ENCODE measurements at places on chromosomes 11 and 22. TPM values are rescaled to one million over a fixed set of nuclear protein-coding genes. Genes with fewer than 3 reads are reported as not detected.
A peak's percentile ranks its signal among the peaks of the same experiment; 100 is the strongest.

APOBEC3H gene
- not detected for total RNA-seq

MS4A3 gene
- 1.4 TPM for total RNA-seq

HEPACAM gene
- 0.08 TPM for total RNA-seq

RFPL2 gene
- total RNA-seq = 11.8 TPM

INS gene
- not detected for total RNA-seq

WNT7B gene
- not detected for total RNA-seq

PDE3B gene
- total RNA-seq = 4.0 TPM

MGAT3 gene
- 0.87 TPM for total RNA-seq

ANKK1 gene
- total RNA-seq = 0.18 TPM

MPEG1 gene
- not detected for total RNA-seq

GRCh38 chr11:131428853-131429252 lies 58.4 kb downstream of the NTM start:
- no peaks in the 10 kb centered on the region for H3K36me3 ChIP-seq
- no peaks in the 10 kb centered on the region for H3K4me1 ChIP-seq
- no peaks in the 10 kb centered on the region for H3K27me3 ChIP-seq
- no peak for DNase-seq

- no peaks in the 10 kb centered on the region for H3K4me1 ChIP-seq
- no peaks in the 10 kb centered on the region for H3K27me3 ChIP-seq
- H3K4me3 ChIP-seq = no peak overlapping the region
- H3K36me3 ChIP-seq = no peaks in the 10 kb centered on the region
- H3K27ac ChIP-seq = no peak overlapping the region
- no peak for DNase-seq
Observed at GRCh38 chr11:27115051-27115650, 74.5 kb downstream of the BBOX1 start.

DNA sequence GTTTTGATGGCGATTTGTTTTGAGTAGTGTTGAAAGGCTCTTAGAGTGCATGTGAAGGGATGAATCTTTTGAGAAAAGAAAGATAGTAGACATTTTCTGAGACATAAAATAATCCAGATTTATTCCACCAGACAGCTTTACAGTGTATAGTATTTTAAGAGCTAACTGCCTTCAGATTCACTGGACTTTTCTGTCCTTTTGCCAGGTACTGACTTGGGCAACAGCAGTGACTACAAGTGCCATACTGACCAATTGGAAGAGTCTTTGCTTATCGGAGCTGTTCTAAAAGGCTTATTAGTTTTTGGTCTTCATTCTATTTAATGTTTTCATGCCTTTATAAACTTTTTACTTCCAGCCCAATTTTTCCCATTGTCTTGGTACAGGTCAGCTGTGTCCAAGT lies 32.5 kb downstream of the RTN3 start:
- DNase-seq = no peak
- peaks cover 3% of the 10 kb centered on the region for H3K27me3 ChIP-seq
- peaks cover 5% of the 10 kb centered on the region for H3K4me1 ChIP-seq
- H3K4me3 ChIP-seq = no peak overlapping the region
- no peak overlapping the region for H3K27ac ChIP-seq

GRCh38 chr11:17098658-17099057 lies 21.2 kb upstream of the RPS13 start:
- no peak overlapping the region for H3K4me3 ChIP-seq
- no peak for DNase-seq
- peaks cover 9% of the 10 kb centered on the region for H3K4me1 ChIP-seq
- no peaks in the 10 kb centered on the region for H3K27me3 ChIP-seq
- peaks cover 20% of the 10 kb centered on the region for H3K36me3 ChIP-seq
- peak overlapping the region; percentile 43 for H3K27ac ChIP-seq

DNA sequence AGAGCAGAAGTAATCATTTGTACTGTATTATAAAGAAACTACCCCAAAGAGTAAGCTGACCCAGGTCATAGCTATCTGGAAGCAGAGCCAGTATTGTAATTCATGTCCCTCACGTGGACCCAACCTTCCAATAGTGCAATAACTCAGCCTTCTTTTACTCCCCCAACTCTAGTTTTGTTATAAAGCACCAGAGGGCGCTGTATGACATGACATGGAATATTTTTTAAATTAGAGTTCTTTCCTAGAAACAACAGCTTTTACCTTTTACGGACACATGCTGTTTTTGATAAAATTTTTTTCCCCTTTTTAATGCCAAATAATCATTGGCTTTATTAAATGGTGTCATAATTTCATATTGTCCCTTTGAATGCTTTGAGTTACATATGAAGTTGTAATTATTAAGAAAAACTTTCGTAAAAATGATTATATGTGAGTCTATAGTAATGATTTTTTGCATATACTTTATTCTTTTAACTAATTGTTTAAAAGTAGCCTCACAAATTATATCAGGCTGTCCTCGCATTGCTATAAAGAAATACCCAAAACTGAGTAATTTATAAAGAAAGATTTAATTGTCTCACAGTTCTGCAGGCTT lies 76.9 kb downstream of the DKK3 start:
- H3K36me3 ChIP-seq = peaks cover 14% of the 10 kb centered on the region
- no peak for DNase-seq
- H3K4me1 ChIP-seq = no peaks in the 10 kb centered on the region
- no peak overlapping the region for H3K4me3 ChIP-seq

DNA sequence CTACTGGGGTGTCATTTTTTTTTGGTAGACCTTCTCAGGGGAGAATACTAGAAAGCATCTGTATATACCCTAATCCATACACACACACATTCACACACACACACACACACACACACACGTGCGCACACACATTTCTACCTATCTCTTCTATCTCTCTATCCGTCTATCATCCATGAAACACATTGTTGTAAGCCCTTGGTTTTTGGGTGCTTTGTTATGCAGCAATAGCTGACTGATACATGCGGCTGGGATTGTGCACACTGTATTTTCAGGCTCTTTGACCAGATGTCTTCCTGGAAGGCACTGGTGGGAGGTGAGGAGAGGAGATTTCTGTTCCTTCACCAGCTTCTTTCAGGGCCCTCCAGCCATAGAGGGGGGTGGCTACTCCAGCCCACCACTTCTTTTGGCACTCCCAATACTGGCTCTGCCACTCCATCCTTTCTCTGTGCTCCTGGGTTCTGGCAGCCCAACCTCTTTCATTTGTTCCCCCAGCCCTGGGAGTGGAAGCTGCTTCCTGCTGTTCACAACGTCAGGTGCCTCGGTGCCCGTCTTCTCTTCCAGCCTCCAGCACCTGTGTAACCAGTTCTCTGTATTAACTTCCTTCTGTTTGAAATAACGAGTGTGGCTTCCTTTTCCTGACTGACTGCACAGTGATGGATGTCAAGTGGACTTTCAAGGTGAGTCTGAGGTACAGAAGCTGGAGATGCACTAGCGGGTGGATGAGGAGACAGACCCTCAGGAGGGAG lies 12.4 kb upstream of the MUC2 start:
- H3K36me3 ChIP-seq = no peaks in the 10 kb centered on the region
- H3K27ac ChIP-seq = peak overlapping the region; percentile 1
- no peak overlapping the region for H3K4me3 ChIP-seq

- H3K27me3 ChIP-seq = peaks cover 2% of the 10 kb centered on the region
- DNase-seq = no peak
- H3K4me1 ChIP-seq = peaks cover 14% of the 10 kb centered on the region
Observed at GRCh38 chr11:132866783-132867545, 665.3 kb downstream of the OPCML start.

DNA sequence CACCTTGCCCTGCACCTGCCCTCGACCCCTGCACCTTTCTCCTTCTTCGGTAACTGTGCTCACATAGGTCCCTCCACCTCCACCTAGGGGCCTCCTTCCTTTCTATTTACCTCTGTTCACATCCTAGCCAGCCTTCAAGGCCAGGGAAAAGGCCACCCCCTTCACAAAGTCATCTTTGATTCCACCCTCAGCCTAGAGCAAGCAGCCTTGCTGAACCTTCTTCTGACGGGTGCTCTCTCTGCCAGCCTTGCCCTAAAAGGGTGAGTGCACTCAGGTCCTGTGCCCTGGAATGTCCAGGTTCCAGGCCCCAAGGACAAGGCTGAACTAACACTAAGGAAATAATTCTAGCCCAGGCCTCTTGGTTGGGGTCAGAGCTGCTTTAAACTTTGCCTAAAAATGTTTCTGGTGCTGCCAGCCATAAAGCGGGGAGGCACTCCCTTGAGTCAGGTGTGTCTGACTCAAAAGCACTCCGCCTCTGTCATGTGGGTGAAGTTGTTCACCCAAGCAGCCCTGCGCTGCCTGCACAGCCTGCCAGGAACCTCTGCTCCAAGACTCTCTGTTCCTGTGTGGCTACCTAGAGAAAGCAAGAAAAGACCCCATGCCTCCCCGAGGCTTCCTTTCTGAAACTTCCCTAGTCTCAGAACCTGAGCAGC lies 9.2 kb upstream of the FAM83F start:
- no peak overlapping the region for H3K27ac ChIP-seq
- no peaks in the 10 kb centered on the region for H3K4me1 ChIP-seq
- no peak overlapping the region for H3K4me3 ChIP-seq
- H3K27me3 ChIP-seq = peaks cover 2% of the 10 kb centered on the region
- DNase-seq = no peak
- no peaks in the 10 kb centered on the region for H3K36me3 ChIP-seq

DNA sequence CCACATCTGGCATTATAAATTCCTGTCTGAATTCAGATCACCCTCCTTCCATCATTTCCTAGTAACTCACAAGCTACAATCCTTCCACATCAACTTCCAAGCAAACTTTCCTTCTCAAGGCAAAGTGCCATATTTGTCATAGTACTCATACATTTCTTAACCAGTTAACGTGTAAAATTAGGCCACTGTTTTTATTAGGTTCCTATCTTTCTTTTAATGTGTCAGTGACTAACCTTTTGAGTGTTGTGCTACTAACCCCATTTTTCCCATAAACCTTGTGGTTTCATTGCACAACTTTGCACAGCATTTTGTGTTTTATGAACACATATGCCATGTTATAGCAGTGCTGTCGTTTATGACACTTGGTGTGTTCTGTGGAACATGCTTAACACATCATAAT lies 90.1 kb downstream of the KIF18A start:
- no peak overlapping the region for H3K4me3 ChIP-seq
- no peaks in the 10 kb centered on the region for H3K36me3 ChIP-seq
- H3K27ac ChIP-seq = no peak overlapping the region
- no peaks in the 10 kb centered on the region for H3K4me1 ChIP-seq
- H3K27me3 ChIP-seq = no peaks in the 10 kb centered on the region

DNA sequence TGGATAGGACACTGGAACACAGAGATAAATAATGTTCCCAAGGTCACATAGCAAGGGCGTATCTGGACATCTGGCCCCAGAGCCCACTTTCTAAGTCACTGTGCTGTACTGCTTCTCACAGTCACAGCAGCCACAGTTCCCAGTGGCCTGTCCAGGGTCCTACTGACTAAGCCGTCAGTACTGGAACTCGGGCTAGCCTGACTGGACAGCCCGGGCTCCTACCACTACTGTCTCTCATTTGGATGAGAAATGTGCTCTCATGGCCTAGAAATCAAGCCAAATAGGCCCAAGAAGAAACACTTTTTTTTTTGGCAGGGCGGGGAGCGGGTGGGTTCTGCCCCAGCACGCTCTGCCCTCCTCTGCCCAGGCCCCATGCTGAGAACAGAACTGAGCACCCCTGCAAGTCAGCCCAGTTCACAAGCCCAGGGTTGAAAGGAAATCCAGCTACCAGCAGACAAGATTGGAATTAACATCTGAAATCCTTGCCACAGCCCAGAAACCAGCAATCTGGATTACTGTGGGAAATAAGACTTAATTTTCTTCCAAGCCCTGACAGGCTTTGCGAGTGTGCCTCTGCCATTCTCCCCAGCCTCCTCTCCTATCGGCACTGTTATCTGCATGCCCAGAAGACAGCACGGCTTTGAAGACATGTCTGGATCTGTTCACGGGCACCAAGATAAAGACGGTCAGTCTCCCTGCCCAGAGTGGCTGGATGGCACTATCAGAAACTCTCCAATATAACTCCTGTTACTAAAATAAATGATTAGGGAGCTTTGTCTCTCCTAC lies 182.9 kb upstream of the NCAM1 start:
- no peak overlapping the region for H3K27ac ChIP-seq
- H3K27me3 ChIP-seq = peaks cover 5% of the 10 kb centered on the region
- H3K4me1 ChIP-seq = peaks cover 11% of the 10 kb centered on the region

DNA sequence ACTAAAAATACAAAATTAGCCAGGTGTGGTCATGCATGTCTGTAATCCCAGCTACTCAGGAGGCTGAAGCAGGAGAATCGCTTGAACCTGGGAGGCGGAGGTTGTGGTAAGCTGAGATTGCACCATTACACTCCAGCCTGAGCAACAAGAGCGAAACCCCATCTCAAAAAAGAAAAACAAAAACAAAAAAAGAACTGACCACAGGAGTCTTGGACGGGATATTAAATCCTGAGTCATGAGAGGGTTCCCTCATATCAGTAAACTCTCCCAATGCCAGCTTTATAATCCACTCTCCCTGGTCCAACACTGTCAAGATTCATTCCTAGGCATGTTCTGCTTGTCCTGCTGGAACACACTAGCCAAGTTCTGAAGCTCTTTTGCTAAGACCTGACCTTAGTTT lies 61.5 kb upstream of the EP300 start:
- DNase-seq = no peak
- H3K4me3 ChIP-seq = no peak overlapping the region
- H3K27me3 ChIP-seq = peaks cover 2% of the 10 kb centered on the region
- H3K4me1 ChIP-seq = peaks cover 13% of the 10 kb centered on the region

DNA sequence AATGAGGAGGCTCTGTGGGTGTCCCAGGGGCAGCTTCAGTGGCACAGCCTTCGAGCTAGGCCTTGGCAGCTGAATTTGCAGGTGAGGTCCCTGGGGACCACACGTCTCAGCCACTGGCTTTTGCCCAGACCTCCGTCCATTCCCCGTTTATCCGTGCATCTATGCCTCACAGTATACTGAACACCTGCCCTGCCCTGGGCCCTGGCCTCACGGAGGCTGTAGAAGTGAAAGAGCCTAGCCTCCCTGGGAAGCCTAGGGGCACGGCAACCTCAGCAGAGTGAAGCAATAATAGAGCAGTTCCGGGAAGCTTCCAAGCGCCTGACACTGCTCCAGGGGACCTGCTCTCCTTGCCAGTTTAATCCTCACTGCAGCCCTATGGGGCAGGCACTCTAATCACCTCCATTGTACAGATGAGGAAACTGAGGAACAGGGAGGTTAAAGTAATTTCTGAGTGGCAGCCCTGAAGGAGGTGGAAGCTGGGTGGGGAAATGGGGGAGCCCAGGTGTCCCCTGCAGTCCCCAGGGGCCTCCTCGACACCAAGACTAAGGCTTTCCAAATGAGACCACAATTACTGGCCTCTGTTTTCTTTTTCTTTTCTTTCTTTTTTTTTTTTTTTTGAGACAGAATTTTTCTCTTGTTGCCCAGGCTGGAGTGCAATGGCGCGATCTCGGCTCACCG lies 2.7 kb upstream of the NFAM1 start:
- peaks cover 8% of the 10 kb centered on the region for H3K27me3 ChIP-seq
- H3K27ac ChIP-seq = no peak overlapping the region
- H3K4me1 ChIP-seq = peaks cover 23% of the 10 kb centered on the region
- no peak for DNase-seq

GRCh38 chr11:120985718-120986569 lies 38.0 kb upstream of the TBCEL start:
- no peak overlapping the region for H3K27ac ChIP-seq
- no peaks in the 10 kb centered on the region for H3K27me3 ChIP-seq
- no peaks in the 10 kb centered on the region for H3K36me3 ChIP-seq

GRCh38 chr11:12539572-12539971 lies 134.6 kb upstream of the TEAD1 start:
- no peaks in the 10 kb centered on the region for H3K36me3 ChIP-seq
- no peak overlapping the region for H3K4me3 ChIP-seq
- peaks cover 6% of the 10 kb centered on the region for H3K27me3 ChIP-seq
- peaks cover 16% of the 10 kb centered on the region for H3K4me1 ChIP-seq

GRCh38 chr11:60468829-60469228 lies 13.2 kb downstream of the MS4A1 start:
- H3K36me3 ChIP-seq = no peaks in the 10 kb centered on the region
- H3K27me3 ChIP-seq = no peaks in the 10 kb centered on the region
- peaks cover 2% of the 10 kb centered on the region for H3K4me1 ChIP-seq
- no peak overlapping the region for H3K27ac ChIP-seq
- no peak overlapping the region for H3K4me3 ChIP-seq
- DNase-seq = no peak
